ENCODE measurements at places on chromosomes 7 and 10.

DNA sequence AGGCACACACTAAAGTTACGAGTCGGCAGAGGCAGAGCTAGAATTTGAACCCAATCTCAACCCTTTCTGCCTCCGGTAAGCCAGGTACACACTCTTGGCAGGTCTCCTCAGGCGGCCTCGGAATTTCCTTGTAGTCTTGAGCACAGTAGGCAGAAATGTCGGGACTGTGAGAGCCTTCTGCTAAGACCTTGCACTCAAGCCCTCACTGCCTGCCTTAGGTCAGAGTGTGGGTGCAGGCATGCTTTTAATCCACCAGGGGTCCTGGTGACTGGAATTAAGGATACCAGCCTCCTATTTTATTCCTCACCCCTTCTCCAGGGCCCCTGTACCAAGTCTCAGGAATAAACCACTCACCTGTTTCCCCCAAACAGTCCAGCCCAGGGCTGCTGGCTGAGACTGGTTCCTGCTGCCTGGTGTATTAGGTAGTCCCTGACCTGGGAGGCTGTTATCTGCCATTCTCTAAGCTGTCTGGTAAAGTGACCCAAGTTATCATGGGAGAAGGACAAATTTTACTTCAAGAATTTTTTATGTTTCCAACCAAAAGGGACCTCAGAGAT, 855 bp downstream of the ATP6V1F start:
- peak; percentile 57 for DNase-seq

- DNase-seq, result no peak
Observed at GRCh38 chr10:68574051-68574450, 13.9 kb downstream of the TET1 start.

DNA sequence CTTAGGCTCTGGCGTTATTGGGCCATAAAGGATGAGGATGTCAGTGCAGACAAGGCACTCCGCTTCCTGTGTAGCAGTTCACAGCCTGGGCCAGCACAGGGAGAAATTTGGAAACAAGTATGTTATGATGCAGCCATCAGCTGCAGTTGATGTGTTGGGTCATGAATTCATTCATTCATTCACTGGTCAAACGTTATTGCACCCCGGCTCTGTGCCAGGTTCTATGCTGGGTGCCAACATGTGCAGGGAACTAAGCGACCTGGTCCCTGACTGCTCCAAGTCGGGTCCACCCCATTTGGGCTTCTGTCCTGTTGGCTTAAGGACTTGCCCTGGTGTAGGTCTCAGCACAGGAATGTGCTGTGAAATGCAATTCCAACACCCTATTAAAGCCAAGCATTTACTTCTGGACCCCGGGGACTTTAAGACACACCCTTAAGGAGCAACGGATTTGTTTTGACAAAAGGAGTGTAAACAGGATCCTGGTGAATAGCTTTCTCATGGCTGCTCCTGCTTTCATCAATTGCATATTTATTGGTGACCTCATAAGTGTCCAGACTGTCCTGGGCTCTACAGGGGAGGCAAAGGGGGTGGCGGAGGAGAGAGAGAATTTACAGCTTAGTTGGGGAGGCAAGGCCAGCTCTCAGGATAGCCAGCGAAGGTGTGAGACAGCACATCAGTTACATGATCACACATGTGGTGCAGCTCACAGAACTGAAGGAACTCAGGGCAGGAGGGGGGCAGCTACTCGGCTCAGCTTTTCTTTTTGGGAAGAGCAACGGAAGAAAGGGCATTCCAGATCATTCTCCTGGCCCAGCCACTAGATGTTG, 158.6 kb downstream of the GRK5 start:
- DNase-seq, result no peak

DNA sequence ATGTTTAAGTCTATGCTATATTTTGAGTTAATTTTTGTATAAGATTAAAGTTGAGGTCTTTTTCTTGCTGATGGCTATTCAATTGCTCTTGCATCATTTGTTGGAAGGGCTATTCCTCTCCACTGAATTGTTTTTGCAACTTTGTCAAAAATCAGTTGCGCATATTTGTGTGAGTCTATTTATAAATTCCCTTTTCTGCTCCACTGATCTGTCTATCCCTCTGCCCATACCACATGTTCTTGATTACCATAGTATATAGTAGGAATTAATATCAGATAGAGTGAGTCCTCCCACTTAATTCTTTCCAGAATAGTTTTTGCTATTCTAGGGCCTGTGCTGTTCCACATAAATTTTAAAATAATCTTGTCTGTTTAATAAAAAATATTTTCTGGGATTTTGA, 152.4 kb upstream of the ADCY1 start:
- no peak for DNase-seq

DNA sequence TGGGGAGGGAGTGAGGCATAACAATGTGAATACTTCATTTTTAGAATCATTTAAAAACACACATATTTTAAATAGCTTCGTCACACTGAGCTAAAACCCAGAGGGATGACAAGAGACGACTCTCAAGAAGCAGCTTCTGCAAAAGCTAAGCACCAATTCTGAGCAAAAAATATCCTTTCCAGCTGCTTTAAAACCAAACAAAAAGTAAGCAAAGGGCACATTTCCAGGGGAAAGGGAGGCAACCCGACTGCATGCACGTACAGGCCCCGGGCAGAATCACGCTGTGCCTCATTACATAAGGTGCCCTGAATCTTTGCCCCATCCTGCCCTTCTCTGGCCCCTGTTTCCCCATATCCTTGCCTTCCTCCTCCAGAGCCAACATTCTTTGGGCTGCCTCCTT, 78.4 kb downstream of the DGKI start:
- DNase-seq, result no peak

GRCh38 chr7:121714559-121715303, 158.2 kb upstream of the PTPRZ1 start:
- DNase-seq, result no peak

GRCh38 chr10:28370107-28370835, 67.4 kb upstream of the MPP7 start:
- DNase-seq, result no peak

DNA sequence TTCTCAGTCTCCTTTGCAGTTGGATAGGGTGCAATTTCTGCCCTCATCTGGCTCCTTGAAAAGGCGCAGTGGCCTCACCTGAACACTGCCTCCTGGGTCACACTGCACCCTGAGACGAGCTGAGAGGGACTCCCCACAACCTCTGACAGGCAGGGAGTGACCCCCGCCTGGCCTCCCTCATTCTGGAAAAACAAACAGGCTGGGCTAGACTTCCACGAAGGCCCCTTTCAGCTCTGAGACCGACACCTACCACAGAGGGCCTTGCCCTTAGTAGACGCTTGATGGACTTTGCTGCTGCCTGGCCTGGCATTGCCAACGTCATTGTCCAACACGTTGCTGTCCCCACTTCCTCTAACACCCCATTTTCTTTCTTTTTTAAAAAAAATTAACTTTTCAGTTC, 8.6 kb downstream of the FAM241B start:
- no peak for DNase-seq

DNA sequence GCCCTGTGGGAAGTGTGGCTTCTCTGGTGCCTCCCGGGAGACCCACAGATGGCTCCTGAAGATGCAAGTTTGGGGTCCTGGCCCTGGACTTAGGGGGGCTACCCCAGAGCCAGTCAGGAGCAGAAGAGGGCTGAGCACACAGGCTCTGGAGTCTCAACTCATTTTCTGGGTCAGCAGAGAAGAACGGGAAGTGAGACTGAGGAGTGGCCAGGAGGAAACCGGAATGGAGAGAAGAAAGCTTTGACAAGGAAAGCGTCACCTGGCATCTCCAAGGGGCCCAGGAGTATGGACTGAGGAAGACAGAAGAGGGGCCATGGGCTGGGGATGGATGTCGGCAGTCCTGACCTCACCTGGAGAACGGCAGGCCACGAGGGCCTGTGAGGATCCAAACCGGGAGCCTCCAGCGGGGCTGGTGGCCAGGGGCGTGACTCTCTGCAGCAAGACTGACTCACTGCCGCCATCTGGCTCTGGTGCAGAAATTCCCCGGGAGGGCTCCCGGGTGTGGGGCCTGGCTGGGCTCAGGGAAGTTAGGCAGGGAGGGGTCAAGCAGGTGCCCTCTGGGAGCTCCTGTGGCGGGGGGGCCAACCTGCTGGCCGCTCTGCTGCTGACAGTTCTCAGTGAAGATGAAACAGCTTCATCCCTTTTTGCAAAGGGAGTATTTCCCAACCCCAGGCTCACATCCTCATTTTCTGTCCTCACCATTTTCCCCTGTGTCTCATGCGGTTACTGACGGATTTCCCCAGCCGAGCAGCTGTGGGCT, 23.6 kb downstream of the DAGLB start:
- DNase-seq, result peak; percentile 24

- DNase-seq, result no peak
Observed at GRCh38 chr10:31207636-31208035, 111.4 kb upstream of the ZEB1 start.

GRCh38 chr10:29728541-29729049, 93.8 kb upstream of the SVIL start:
- no peak for DNase-seq

GRCh38 chr7:154841731-154842331, 161.1 kb downstream of the PAXIP1 start:
- no peak for DNase-seq

GRCh38 chr7:1330801-1331425, 98.2 kb downstream of the UNCX start:
- DNase-seq, result no peak

GRCh38 chr10:15433850-15434537, 62.9 kb upstream of the FAM171A1 start:
- DNase-seq, result no peak

DNA sequence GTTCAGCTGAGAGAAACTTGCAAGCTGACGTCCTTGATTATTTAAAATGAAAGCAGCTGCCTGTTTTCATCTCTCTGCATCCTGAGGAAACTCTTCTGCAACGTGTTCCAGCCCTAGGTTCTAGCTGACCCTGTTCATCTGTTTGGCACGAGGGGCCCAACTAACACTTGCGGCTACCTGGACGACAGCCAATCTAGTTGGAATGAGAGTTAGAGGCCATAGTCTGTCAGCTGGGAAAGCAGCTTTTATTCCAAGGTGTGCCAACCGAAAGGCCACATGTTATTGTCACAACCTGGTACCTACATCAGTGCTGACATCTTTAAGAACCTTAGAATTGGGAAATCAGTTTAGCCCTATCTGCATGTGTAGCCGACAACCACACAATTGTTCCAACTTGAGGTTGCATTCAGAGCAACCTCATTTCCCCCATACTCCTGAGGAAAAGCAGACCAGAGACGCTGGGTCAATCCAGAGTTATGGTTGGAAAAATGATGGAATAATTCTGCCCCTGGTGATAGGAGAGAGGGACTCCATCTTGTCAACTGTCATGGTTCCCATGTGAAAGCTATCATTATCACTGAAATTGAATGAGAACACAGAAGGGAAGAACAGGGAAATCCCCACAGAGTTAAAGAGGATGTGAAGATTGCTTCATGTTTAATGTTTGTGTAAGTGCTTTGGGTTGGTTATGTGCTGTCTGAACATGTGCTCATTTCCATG, 121.6 kb downstream of the EGFR start:
- DNase-seq, result no peak

GRCh38 chr7:7966141-7966734, 2.4 kb upstream of the GLCCI1 start:
- no peak for DNase-seq

DNA sequence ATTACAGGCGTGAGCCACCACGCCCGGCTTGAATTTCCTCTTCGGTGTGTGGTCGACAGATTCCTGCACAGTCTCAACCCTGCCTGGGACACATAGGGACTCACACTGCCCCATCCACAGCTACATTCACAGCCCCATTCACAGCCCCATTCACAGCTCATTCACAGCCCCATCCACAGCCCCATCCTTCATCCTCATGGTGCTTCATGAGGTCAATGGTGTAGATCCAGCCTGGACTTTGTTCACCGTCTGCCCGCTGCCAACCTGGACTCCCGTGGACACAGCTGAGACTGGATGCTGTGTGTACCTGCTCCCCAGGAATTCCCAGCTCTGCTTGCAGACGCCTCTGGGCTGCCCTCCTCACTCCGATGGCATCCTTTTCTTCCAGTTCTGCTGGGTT, 5.2 kb downstream of the IDI2 start:
- DNase-seq, result no peak

- DNase-seq, result no peak
Observed at GRCh38 chr10:97291357-97292096, 910 bp downstream of the ARHGAP19 start.

GRCh38 chr10:85400981-85401695, 965.5 kb downstream of the GRID1 start:
- DNase-seq, result no peak

DNA sequence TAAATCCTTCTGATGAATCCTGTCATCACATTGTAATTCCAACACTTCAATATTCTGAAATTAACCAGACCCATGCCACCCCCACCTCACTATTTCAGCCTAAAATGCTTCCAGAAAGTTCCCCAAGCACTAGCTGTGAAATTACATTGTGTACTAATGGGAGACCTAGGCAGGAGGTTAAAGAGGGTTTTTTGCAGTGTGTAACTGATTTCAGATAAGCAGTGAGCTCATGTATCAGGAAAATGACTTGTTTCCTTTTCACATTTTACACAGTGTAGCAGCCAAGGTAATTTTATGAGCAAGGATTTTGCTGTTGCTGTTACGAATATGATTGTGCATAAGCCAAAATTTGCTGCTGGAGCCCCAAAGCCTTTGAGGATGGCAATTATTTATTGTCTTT, 129.0 kb downstream of the INHBA start:
- DNase-seq, result no peak

GRCh38 chr7:43639858-43640491, 57.1 kb downstream of the STK17A start:
- DNase-seq, result no peak

GRCh38 chr10:36412942-36413341, 712.5 kb upstream of the ANKRD30A start:
- DNase-seq, result no peak

GRCh38 chr7:29968683-29969395, 20.8 kb downstream of the SCRN1 start:
- DNase-seq, result no peak

- no peak for DNase-seq
Observed at GRCh38 chr7:84200859-84201258, 6.3 kb upstream of the SEMA3A start.

DNA sequence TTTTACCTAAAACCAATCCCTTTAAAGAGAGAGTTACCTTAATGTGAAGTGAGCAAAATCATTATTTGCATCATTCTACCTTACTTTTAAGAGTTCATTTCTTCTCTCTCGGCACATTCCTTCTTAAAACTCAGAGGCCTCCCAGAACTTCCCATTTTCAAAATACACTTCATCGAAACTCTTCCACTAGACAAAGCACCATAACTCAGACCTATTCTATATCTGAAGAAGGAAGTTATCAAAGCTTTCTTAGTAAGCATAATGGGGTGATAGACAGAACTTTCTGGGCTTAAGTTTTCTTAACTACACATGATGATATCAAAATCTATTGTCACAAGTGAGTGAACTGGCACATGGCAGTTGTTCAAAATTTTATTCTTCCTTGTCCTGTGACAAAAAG, 24.6 kb upstream of the GNAT3 start:
- no peak for DNase-seq

- no peak for DNase-seq
Observed at GRCh38 chr7:880450-880849, 4.1 kb downstream of the GET4 start.

DNA sequence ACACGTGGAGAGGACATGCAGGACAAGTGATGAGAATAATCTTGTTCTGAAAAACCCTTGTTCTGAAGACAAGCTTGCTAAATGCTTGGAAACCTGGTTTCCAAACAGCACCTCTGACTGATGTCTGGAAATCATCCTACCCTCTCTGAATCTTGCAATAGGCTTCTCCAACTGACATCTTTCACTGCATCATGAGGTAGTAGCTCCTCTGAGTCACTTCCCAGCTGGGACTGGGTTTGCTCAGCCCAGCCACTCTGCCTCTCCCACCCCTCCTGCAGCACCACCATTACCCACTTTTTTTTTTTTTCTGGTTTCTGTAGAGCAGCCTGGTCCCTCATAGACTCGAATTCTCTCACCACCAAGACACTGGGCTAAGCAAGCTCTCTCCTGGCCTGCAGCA, 919.8 kb downstream of the GRID1 start:
- DNase-seq, result no peak
